NCI-H2081 (cell line): ENCODE measurements at places on chromosomes 12 and 14.

DNA sequence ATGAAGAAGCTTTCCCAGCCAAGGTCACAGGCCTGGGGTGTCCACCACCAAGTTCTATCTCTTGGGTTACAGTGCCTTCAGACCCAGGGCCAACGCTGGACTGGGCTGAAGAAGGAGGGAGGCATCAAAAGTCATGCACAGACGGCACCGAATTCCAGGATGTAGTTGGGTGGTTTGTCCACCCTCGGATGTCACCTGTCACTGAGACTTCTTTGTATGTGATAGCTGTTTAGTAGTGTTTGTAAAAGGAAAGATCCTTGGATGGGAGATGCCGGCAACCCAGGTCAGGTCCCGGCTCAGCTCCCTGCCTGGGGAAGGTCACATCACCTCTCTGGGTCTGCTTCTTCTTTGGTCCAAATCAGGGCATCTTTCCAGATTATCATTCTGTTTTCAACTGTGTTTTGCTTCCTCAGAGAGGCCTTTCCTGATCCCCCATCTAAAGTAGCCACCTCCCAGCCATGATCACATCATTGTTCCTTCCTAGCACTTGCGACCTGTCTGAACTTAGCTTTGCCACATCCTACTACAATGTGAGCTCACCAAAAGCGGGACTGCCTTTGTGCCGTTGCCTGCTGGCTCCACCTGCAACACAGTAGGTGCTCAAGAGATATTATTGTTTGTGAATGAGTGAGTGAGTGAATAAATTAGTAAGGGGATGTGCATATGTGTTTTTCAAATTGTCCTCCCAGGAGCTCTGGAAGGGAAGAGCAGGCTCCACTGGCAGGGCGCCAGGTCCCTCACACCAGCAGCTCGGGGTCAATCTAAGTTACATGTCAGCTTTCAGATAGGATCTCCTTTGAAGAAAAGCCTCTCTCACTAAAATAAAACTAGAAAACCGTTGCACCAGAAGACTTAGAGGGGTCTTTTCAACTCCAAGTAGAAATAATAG is 2.1 kb downstream of the TSPAN11 start:
- DNase-seq: no peak

DNA sequence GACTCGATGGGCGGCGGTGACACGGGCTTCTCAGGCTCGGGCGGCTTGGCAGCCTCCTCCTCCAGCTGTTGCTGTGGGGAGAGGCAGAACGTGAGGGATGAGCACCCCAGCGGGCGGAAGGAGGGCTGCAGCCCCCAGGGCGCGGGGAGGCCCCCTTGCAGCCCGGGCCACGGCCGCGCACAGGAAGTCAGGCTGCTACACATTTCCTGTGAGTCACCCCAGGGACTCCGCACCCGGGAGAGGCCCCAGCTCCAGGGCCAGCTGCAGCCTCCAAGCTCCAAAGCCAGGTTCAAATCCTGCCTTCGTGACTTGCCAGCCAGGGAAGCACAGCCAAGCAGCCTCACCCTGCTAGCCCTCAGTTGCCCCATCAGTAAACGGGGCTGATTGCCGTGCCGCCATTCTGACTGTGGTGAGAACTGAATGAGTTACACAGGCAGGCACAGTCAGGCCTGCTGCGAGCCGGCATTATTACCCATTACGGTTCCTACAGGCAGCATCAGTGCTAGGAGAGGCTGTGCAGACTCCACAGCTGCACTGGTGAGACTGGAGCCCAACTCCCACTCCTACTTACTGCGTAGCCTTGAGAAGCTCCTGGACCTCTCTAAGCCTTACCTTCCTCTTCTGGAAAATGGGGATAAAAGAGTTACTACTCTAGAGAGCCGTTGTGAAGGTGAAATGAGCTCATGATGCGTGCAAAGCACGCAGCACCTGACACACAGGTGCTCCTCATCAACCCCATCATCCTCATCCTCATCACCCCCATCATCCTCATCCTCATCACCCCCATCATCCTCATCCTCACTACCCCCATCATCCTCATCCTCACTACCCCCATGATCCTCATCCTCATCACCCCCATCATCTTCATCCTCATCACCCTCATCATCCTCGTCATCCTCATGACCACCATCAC is 100.9 kb downstream of the NCOR2 start:
- peak; percentile 13 for DNase-seq

DNA sequence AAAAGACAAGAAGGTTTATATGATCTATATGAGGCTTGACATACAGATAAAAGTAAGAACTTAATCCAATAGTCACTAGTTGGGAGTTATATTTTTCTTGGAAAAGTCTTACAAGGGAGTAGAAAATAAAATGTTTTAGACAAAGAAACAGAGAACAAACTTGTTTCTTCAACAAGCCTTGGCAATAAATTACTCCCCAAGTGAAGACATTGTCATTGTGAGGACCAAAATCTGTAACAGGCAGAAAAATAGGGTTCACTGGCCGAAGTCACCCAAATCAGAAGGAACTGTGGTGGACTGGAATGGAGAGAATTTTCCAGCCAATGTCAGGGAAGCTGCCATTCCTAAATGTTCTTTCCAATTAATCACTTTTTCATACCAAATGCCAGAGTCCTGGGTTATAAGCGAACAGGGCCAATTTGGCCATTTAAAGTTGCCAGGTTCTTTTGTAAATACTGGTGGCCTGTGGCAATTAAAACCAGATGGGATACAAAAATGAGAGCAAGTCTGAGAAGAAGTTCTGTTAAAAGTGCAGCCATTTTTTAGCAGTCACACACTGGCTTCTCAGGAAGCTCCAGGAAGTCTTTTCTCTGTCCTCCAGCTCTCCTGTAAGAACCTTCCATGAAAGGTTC is 117.3 kb upstream of the OVCH1 start:
- DNase-seq: no peak

- no peak for DNase-seq
Measured at GRCh38 chr12:46361667-46362034, 10.9 kb downstream of the SLC38A2 start.

DNA sequence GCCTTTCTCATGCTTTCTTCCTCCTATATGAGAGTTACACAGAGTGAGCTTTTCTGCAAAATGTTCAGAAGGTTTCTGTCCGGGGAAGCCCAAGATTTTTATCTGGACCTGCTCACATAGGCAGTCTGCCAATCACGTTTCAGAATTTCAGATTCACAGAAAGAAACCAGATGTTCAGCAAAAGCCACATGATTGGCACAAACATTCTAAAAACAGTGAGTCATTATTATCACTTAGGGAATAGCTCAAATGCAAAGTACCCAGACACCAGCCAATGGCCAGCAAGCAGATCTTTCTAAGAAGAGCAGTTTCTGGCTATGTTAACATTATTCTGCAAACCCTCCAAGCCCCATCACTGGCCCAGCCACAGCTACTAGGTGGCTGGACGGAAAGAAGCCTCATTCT is 1558.5 kb upstream of the TMEM132C start:
- DNase-seq: no peak

DNA sequence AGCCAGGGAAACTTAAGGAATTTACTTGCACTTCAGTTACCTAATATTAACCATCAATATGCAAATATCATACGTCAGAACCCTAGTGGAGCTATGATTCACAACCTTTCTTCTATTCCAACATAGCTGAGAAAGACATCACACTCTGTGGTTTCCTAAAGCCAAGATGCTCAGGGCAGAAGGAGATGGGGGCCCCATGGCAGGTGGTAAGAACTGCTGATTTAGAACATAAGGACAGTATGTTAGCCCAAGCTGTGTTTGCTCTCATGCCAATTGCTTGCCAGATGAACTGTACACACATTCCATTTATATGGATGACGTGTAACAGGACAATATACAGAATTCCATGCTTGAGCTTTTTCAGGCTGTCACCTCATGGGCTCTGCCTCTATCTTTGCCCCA is 34.6 kb downstream of the HECTD4 start:
- no peak for DNase-seq

- no peak for DNase-seq
Measured at GRCh38 chr12:3117591-3118015, 40.4 kb downstream of the TSPAN9 start.

GRCh38 chr12:89679631-89680030 is 29.0 kb downstream of the ATP2B1 start:
- no peak for DNase-seq

- DNase-seq: peak; percentile 15
Measured at GRCh38 chr12:103924761-103925641, 5.2 kb upstream of the HSP90B1 start.

DNA sequence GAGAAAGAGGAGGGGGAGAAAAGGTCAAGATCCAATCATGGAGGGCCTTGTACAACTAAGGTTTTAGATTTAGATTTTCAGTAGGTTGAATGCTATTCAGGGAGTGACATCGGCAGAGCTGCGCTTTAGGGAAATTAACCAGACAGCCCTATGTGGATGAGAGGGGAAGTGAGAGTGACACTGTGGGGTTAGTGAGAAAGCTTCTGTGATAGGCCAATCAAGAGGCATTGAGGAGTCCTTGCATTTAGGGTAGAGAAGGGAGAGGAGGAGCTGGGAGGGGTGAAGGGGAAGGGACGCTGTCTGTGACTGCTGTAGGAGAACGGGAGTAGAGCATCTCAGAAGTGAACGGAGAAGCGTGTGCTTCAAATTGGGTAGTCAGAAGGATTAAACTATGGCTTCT is 3.4 kb downstream of the HSD17B6 start:
- DNase-seq: no peak

GRCh38 chr12:6582196-6582595 is 14.1 kb upstream of the NOP2 start:
- DNase-seq: no peak

- DNase-seq: peak; percentile 83
Measured at GRCh38 chr12:64780531-64781279, 21.5 kb upstream of the GNS start.
